ENCODE measurements at places on chromosomes 2 and 18.

- DNase-seq, result no peak
These were observed 226.1 kb upstream of the SH3BP4 start for GRCh38 chr2:234725528-234726264.

- DNase-seq, result no peak
These were observed 5.4 kb downstream of the CACNB4 start for GRCh38 chr2:152093464-152093863.

DNA sequence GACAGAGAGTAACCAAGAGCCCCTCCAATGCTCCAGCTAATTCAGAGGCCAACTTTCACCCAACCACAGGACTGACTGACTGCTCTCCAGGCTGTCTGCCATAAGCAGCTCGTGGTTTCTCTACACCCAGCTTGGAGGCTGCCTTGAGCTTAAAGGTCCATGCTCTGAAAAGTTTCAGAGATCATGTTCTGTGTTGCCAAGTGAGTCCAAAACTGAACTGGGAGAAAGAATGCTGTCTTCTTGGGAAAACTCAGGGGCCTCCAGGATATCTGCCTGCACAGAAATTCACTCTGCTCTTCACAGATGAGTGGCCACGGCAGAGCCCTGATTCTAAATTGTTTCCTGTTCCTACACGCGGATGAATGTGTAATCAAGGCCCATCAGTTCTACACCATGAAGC is 51.1 kb downstream of the LPIN2 start:
- DNase-seq, result no peak

- no peak for DNase-seq
These were observed 260.7 kb upstream of the KLHL29 start for GRCh38 chr2:23124214-23124750.

DNA sequence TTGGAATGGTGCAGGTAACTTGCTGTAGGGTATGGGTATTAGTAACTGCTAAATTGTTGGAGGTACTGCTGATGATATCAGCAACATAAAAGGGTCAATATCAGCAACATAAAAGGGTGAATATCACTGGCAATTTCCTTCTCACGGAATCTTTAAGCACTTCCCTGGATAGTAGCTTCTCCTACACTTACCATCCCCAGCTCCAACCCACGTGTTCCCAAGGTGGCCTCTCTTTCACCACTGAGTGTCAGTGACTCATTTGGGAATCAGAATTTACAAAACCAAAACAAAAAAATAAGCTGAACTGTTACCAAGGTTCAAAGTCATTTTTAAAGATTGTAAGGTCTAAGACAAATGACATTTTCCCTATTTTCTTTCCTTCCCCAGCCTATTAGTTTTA is 70.8 kb downstream of the LRP2 start:
- no peak for DNase-seq

GRCh38 chr2:38128653-38129052 is 52.7 kb upstream of the CYP1B1 start:
- DNase-seq, result no peak

- DNase-seq, result no peak
These were observed 248.7 kb upstream of the ATP5MC3 start for GRCh38 chr2:175430236-175430635.

All from activated gamma-delta T cell treated with Interleukin-2 at 50 U/mL for 16 hours (primary cell).